NCI-H1436 treated with DMSO at 0.1 percent for 48 hours (cell line): ENCODE measurements at places on chromosomes 13 and 19.
A peak's percentile ranks its signal among the peaks of the same experiment; 100 is the strongest.

GRCh38 chr19:15074371-15074770 lies 7.6 kb upstream of the OR1I1 start:
- DNase-seq = no peak

DNA sequence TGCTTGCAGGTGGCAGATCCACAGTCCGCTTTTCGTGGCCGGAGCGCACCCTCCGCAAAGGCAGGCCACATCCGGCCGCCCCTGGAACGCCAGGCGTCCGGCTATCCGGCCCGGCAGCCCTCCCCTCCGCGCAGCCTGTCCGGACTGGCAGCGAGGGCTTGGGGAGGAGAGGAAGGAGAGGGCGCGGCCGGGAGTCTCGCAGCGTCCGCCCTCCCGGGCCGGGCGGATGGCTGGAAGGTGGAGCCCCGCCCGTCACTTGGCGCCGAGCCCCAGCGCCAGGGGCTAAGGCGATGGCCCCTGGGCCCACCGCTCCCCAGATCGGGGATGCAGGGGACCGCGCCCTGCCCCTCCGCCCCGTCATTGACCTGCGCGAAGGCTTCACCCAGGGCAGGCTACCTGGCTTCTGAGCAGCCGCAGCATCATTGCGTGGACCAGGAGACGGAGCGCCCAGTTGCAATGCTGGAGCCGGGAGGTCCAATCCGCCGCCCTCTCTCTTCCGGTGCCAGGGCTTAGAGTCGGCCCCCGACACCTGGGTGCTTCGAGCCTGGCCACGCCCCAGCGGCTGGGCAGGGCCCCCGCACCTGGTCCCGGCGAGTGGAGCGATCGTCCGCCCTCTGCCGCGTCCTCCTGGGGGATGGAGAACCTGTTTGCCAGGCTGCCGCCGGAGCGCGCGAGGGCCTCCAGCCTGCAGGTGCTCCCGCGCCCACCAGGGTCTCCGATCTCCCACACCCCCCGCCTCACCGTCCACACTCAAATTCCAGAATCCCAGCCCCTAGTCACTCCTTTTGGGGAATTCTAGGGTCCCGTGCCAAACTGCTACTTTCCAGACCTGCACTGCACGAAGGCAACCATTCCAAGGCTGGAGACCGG lies at the start of gene FUT1:
TSS of gene FUT1 (minus strand) at position 146 of the 870 bp plus-strand sequence. CDS start 1,360 bp downstream, outside the sequence.
- no peak for DNase-seq

DNA sequence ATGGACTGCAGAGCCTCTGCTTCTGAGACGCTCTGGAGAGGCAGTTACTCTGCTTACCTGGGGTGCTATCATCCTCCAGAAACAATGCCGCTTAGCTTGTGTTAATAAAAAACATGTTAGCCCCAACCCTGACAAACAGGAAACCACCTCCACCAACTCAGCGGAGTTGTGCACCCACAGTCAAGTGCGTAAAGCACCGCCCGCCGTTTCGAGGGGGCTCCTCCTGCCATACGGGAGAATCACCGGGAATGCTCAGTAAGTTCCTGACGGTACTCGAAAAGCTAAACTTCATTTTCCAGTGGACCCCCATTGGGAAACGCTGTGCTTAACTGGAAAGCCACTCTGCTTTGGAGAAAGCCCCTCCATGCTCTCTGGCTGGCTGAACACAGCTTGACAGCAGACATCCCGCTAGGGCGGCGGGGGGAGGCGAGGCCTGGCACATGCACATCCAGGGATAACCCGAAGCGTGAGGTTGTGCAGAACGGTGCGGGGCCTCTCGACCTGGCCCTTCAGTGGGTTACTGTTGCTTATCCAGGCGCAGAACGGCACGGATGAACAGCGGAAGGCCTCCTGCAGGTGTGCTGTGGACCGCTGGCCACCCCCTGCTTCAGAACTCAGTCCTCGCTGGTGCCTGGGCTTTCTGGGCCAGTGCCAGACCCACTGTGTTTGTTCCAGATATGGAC lies 17.1 kb downstream of the GAS6 start:
- no peak for DNase-seq

DNA sequence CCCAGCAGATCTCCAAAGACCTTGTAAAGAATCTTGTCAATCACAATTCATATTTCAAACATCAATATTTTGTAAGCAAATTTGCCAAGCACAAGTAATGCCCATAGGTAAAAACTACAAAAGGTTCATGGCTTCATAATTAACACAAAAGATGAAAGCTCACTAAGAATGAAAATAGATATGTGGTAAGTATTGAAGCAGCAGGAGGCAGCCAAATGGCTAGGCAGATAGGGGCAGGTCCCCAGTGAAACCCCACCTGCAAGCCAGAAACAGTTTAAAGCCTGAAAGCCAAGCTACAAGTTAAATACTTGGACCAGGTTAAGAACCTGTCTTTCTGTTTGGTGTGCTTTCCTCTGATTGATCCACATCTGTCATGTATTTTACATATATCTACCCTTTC lies 942.6 kb upstream of the SPRY2 start:
- DNase-seq = no peak

GRCh38 chr13:41693434-41693833 lies 236.1 kb downstream of the RGCC start:
- DNase-seq = no peak

DNA sequence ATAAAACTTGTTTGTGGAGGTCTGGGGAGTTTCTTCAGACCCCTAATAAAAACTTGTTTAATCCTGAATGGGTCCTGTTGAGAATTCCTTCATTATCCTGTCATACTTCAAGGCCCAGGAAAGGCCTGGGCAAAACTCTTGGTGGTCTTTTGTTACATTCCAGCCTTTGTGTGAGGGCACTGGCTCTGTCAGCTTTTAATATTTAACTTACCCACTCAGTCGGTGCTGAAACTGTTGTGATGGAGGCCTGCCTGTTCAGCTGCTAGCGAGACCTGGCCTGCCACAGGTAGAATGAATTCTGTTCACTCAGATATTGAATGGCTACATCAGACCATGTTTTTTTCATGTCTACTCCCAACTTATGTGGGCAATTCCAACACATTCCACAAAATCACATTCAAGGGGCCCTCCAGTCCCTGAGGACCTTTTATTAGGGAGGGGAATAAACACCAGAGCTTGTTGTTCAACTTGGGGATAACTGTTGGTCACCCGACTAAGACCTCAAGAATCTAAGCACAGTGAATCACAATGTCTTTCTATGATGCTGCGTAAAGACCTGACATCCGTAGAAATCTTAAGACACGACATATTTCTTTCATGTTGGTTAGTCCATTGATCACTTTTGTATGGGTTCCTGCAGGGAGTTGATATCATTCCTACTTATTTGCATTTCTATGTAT lies 12.5 kb downstream of the NLRP8 start:
- DNase-seq = no peak

GRCh38 chr13:37539976-37540605 lies 58.5 kb downstream of the POSTN start:
- DNase-seq = no peak

GRCh38 chr19:45630463-45630862 lies 8.7 kb downstream of the EML2 start:
- DNase-seq = no peak

- DNase-seq = peak; percentile 23
Measured at GRCh38 chr19:34712395-34713261, 21.4 kb upstream of the ZNF181 start.

DNA sequence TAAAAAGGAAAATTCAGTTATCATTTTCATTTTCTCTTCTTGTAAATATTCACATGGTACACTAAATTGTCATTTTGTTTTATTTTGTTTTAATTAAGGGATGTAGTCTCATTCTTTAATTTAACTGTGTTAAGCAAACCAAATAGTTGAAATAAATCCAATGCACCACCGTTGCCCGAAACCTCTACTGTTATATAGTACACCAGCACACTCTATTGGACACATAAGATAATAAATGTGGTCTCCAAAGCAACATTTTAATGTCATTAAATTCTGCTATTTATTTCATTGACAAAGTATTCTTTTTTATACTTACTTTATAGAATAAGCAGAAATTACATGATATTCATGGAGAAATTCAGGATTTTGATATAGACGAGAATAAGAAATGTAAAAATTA lies 156.4 kb upstream of the FREM2 start:
- DNase-seq = no peak

DNA sequence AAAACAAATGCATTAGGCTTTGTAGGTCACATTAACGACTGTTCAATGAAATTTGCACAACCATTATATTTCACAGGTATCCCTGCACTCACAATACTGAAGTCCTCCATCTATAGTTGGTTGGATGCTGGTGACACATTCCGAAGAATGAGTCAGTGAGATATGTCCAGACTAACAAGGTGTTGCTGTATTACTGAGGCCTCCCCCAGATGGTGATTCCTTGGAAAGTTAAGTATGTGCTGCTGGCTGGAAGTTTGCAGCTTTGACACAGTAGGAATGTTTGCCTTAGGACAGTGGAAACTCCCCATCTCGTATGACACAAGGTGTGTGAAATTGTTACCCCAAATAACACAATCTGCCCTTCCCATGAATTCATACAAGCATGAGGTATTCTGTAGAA lies 46.6 kb downstream of the FGF14 start:
- DNase-seq = no peak

- no peak for DNase-seq
Measured at GRCh38 chr19:5680084-5680436, 256 bp downstream of the MICOS13 start.

- no peak for DNase-seq
Measured at GRCh38 chr13:32407854-32408253, 20.1 kb downstream of the N4BP2L1 start.

GRCh38 chr13:111213964-111214726 lies 99.0 kb downstream of the ARHGEF7 start:
- DNase-seq = no peak

GRCh38 chr19:3949997-3950859 lies 17.4 kb downstream of the NMRK2 start:
- no peak for DNase-seq

DNA sequence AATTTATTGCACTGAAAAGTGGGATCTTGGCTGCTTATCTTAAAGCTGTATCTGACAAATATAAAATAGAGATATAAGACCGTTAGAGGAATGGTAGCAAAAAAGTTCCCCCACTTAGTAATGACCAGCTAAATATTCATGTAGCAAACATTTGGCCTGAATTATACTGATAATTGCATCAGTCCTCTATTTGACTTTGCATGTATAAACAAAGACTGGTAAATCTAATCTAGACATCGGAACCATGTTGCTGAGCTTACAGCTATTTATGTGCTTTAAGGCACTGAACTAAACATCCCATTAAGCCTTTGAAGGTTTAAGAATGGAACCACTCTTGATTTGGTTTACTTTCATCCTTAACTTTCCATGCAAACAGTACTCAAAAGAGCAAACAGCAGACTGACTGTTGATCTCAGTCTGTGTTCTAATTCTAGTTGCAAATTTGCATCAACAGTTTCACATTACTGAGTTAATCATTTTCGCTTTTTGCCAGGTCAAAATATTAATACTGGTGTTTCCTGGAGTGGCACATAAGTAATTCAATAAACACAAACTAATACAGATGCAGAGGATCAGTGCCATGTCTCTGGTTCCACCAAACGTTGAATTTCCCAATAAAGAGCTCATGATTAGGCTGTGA lies 203.5 kb upstream of the HTR2A start:
- DNase-seq = no peak

GRCh38 chr19:48170817-48171347 lies 402 bp downstream of the ZSWIM9 start:
- no peak for DNase-seq

- DNase-seq = no peak
Measured at GRCh38 chr13:25821776-25822175, 230.0 kb downstream of the SHISA2 start.

DNA sequence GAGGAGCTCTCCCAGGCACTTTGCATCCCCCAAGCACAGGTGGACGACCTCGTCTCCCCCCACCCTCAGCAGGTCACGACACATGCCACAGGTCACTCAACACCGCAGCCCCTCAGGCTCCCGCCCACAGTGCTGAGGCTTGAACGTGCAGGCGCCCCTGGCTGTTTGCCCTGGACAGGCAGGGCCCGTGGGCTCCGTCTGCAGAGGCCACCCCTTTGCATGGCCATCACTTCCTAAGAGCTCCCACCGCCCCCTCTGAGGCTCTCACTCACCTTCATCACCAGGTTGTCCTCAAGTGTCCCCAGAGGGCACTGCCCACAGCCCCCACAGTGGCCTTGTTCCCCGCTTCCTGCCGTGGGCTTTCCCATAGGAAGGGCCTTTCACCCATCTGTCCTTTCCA lies 132.1 kb upstream of the MCF2L start:
- DNase-seq = no peak

DNA sequence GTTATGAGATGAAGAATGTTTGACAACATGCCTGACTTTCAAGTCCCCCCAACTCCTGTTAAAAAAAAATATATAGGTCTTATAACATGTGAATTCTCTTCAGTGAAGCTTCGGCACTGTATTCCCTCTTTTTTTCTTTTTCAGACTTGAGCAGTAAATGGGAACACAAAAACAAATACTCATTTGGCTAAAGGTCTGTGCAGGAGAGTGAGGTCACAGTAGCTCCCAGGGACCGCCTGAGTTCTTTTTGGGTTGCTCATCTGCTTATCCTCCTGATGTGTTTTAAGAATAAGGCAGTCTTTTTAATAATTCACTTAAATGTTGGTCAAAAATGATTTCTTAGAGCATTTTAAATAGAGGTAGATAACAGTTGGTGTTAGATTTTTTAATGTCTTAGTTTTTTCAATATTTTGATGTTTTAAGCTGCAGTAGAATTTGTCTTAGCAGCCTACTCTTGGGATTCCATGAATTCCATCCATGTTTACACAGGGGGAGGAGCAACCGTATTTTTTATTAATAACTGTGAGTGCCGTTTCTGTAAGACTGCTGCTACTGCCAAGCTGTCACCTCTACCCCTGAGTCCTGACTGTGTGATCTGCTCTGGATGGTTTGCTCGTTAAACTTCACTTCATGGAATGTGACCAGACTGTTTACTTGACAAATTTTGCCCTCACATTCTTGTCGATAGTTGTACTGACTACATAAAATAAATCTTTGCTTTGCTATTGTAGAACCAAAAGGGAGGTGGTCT lies 14.9 kb downstream of the HNRNPM start:
- DNase-seq = no peak

DNA sequence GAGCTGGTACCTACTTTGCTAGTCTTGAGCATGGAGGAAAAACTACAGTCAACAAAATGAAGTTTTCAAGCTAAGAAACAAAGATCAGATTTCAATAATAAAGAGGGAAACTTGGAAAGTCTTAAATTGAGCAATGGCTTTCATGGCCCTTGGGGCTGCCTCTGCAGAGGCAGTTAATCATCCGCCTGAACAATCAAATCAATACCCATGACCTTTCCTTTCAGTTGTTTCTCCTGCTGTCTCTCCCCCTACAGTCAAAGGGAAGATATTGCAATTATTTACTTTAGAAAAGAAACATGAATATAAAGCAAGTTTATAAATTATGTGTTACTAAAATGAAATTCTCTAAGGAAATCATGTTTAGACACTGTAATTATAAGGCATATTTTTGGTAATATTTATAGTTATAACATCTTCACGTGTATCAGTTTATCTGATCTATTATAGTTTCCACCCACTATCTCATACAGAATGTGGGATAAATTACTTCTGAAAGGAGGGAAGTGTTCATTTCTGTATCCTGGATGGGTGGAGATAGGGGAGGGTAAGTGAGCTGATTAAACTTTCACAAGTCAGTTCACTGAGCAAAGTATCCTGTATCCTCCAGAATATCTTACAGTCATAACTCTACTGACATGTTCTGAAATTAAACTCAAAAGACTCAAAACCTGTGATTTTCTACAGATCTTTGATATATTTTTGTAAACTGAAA lies 72.4 kb upstream of the TSC22D1 start:
- no peak for DNase-seq

GRCh38 chr13:23146811-23147625 lies 33.8 kb upstream of the SGCG start:
- DNase-seq = no peak
